Lung microvascular endothelial cell (primary cell): ENCODE measurements at places on chromosomes 6 and 20. TPM values are rescaled to one million over a fixed set of nuclear protein-coding genes. Genes with fewer than 3 reads are reported as not detected.

- no peak for DNase-seq
These were observed 36.8 kb downstream of the YTHDF1 start for GRCh38 chr20:63178889-63179686.

DNA sequence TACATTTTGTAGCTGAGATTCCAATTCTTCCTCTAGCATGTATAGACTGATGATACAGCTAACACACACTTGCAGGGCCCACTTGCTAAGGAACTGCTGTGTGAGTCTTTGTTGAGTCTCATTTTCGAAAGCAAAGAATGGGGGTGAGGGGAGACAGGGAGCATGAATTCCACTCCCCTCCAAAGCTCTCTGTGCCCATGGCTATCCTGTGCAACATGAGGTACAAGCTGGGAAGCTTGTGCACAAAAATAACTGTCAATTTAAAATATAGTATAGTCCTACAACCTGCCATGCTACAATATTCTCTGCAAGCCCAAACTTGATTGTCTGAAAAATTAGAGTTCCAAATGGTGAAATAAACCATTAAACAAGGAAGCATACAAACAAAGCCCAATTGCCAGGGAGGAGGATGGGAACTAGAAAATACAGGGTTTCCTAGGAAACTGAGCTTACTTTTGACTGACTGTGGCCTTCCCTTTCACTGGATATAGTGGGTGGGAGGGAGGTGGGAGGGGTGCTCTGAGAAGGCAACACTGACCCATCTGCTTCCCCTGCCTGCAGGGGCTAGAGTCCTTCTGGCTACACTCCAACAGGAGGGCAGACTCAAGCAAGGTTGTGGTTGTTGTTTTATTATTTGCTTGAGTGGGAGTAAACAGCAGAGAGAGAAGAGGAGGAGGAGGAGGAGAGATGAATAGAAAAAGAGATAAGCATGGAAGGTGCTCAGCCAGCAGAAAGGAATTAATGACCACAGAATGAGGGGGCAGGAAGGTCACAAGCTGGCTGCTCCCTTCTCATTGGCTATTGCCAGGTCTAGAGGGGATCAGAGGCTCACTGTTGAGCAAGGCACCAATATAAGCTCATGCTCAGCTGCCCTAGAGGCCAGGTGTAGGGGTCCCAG is 84.6 kb downstream of the FYN start:
- no peak for DNase-seq

DNA sequence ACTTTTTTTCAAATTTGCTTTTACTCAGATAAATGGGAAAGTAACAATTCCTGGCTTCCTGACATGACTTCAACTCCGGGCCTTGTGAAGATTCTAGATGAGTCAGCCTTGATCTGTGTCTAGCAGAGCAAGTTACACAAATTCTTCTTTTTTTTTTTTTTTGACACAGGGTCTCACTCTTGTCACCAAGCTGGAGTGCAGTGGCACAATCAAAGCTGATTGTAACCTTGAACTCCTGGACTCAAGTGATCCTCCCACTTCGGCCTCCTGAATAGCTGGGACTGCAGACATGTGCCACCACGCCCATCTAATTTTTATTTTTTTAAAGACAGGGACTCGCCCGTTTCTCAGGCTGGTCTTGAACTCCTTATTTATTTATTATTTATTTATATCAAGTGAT is 7.3 kb upstream of the ARHGAP18 start:
- no peak for DNase-seq

The CRISP2 gene
- not detected in 2 replicates for total RNA-seq

DNA sequence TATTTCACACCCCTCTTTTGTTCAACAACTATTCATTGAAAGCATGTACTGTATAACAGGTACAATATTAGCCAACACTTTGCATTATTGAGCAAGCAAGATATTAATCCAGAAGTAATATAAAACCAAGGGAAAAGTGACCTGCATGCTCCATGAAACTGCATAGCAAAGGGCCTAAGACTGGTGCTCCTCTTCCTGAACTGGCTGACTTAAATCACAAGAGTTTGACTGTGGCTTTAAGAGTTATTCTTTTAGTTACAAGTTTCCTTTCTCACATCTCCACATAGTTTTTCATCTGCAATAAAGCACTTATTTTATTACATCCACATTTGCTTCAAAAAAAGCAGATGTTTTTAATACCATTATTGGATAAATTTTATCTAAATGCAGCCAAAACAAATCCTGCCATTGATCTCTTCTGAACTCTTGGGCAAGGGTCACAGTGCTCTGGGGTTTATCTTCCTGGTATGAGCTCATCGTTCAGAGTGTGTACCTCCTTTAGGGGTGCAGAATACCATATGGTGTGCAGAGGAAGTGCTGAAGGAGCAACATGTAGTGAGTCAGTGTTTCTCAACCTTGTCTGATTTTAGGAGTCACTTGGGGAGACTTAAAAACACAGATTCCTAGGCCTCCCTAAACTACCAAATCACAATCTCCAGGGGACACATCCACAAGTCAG is 1225.9 kb upstream of the MAP3K7 start:
- DNase-seq: no peak
